ENCODE measurements at places on chromosomes 4 and X. TPM values are rescaled to one million over a fixed set of nuclear protein-coding genes. Genes with fewer than 3 reads are reported as not detected.
A peak's percentile ranks its signal among the peaks of the same experiment; 100 is the strongest.

The CYP2U1 gene
- total RNA-seq = 13.5 TPM

GRCh38 chr4:156528216-156528615 lies 443.4 kb downstream of the PDGFC start:
- no peak for DNase-seq

The GSX2 gene
- not detected for total RNA-seq

DNA sequence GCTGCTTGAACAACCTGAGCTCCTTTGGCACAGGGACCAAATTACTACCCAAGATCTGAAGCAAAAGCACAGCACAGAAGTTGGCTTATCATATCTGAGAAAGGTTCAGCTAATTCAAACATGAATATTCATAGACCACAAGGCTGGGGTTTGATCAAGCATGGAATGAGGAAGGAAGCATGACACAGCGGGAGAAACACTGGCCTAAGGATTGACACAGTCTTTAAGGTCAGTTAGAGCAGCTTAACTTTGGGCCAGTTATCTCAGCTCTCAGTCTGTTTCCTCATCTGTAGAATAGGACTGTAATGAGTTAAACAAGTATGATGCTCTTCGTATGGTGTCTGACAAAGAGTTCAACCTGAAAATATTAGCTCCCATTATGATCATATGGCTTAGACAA lies 88.5 kb upstream of the CBR4 start:
- no peak for DNase-seq

DNA sequence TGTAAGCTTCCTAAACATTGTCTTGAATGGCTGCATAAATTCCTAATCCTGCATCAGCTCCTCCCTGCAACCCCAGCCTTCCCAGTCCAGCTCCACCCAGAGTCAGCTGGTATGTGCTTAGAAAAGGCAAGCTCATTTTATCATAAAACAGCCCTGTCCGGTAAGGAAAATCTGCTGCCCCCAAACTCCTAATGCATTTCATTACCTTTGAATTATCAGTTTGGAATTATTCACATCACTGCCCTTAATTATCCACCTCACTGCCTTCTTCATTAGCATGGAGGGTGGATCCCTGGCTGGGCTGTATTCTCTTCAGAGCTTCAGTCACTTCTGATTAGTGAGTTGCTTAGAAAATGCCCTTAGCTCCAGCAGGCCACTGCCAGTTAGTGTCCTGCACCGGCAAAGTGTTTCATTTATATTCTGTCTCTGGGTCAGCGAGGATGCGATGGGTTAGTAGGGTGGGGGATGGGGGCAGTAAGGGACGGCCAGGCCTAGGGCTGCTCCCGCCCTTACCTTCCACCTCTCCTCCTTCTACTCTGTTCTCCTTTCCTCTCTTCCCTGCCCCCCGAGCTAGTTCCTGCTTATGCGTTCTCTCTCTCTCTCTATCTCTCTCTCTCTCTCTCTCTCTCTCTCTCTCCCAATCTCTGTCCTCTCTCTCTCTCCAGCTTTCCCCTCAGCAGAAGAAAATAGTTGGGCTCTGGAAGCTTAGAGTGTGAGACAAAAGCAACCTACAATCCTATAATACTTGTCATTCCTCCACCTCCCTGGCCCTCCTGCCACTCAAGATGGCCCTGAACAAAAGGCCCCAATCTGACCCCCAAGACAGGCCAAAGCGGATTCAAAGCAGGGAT lies 174.8 kb upstream of the KLF3 start:
- no peak for DNase-seq

The ITIH6 gene
- total RNA-seq = not detected

DNA sequence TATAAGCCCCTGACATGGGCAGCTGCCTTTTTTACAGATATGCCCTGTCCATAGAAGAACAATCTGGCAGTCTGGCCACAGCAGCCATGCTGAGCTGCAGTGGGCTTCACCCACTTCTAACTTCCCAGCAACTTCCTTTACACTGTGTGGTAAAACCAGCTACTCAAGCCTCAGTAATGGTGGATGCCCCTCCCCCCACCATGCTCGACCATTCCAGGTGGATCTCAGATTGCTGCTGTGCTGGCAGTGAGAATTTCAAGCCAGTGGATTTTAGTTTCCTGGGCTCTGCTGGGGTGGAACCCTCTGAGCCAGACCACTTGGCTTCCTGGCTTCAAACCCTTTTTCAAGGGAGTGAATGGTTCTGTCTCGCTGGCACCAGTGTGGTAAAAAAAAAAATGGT lies 355.9 kb upstream of the EDA2R start:
- no peak for DNase-seq

DNA sequence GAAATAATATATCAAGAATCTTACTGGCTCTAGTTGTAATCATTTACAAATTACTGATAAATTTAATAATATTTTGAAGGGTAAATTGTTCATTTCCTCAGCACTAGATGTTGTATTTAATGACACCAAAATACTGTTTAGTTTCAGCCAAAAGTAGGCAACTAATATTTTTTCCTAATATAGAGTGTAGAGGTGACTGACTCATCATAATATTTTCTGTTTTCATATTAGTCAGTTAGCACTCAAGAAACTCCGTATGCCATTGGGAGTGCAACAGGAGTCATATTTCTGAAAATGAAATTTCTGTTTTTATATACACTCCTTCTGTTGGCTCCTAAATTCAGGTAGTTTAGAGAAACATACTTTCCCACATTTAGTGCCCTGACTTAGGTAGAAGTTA lies 36.6 kb upstream of the PTPN13 start:
- DNase-seq = peak; percentile 6
